ENCODE measurements at places on chromosomes 1 and 21.
A peak's percentile ranks its signal among the peaks of the same experiment; 100 is the strongest.

- no peak for DNase-seq
Observed at GRCh38 chr1:230292689-230293389, 133.3 kb downstream of the PGBD5 start.

DNA sequence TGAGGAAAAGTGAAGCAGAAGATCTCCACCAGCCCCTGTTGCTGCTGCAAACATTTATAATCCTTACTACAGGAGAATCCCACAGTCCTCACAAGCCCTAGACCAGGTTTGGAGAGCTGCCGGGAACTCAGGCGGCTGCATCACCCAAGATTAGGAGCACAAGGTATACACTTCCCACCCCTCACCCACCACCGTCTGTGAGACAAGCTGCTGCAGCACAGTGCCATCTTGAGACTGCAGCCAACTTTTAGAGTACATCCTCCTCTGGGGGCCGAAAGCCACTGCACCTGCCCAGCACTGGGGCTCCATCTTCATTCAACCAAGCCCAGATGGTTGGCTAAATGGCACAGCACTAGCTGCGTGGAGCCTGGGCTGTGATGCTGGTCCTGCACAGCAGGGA lies 13.8 kb downstream of the OLFML3 start:
- DNase-seq = no peak

GRCh38 chr1:18099026-18099425 lies 8.6 kb upstream of the IGSF21 start:
- no peak for DNase-seq

- no peak for DNase-seq
Observed at GRCh38 chr1:154810571-154810970, 59.5 kb downstream of the KCNN3 start.

DNA sequence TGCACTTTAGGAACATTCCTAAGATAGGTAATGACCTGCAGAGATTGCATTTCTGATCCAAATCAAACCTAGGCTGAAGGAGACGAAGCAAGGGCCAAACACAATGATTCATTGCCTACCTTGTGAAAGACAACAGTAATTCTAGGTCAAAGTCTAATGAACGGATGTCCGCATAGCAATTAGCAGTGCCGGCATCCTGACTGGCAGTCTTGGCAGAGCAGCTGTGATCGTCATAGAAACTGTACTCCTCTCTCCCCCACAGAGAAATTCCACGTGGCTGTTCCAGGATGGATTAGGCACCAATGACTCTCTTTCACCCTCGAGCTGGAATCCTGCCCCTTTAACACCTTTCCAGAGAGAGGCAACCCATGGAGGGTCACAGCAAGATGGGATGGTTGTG lies 28.9 kb upstream of the VAV3 start:
- DNase-seq = no peak

DNA sequence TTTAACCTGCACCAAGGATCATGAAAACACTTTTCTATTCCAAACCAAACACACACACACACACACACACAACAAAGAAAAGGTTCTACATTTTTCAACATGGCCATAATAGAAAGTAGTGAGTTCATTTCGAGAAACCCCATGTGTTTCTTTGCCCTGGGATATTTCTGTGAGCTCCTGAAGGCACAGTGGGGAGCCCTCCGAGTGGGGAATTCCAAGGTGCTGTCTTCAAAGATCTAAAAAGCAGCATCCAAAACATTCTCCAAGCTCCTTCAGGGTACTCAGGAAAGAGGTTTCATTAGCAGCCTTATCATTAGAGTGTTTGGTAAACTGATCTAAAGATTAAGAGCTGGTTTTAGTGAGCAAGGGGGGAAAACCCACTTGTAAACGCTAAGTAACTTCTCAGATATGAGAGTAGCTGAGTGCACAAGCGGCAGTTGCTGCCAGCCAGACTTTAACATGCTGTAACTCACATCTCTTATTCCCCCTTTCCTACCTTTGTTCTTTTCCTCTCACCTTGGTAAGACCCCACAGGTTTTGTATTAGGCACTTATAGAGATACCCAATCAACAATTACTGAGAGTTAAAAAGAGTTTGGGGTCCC lies 38.3 kb downstream of the ZC3H11B start:
- DNase-seq = no peak

DNA sequence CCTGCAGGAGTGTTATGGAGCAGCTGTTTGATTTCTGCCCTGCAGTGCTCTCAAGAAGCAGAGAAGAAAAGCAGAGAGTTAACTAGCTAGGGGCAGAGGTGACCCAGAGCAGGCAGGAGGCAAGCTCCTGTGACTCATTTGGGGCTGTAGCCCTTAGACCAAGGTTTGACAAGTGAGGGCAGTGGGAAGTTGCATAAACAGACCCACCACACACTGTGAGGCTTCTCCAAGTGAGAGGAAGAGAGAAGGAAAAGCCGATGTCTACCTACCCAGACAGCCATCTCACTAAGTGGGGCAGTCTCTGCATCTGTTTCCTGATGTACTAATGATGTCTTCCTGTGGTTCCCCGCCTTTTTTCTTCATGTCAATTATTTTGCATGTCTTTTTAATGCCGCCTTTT lies 159.9 kb upstream of the NR5A2 start:
- no peak for DNase-seq

GRCh38 chr1:70353601-70354331 lies 756 bp downstream of the ANKRD13C start:
- no peak for DNase-seq

- DNase-seq = no peak
Observed at GRCh38 chr21:15298306-15298705, 233.5 kb upstream of the NRIP1 start.

- no peak for DNase-seq
Observed at GRCh38 chr1:204338360-204338759, 21.4 kb downstream of the PLEKHA6 start.

DNA sequence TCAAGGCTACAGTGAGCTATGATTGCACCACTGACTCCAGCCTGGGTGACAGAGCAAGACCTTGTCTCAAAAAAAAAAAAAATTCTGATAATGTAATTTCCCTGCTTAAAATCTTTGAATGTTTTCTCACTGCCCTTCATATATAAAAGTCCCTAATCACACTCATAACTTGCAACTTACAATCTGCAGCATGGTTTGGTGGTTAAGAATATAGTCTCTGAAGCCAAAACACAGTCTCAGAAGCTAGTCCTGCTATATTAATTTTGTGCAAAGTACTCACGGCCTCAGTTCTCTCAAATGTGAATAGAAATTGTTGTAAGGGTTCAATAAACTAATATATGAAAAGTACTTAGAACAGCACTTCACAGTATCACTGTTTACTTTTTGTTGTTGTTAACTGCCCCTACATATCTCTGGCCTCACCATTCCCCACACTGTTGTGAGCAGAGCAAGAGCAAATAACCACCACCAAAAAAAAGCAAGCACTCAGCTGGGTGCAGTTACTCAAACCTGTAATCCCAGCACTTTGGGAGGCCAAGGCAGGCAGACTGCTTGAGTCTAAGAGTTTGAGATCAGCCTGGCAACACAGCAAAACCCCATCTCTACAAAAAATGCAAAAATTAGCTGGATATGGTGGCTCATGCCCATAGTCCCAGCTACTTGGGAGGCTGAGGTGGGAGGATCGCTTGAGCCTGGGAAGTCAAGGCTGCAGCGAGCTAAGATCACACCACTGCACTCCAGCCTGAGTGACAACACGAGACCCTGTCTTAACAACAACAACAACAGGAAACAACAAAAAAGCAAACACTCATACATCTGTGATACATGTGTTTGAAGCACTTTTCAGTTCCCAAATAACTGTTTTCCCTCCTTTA lies 22.4 kb downstream of the ASH1L start:
- DNase-seq = no peak

DNA sequence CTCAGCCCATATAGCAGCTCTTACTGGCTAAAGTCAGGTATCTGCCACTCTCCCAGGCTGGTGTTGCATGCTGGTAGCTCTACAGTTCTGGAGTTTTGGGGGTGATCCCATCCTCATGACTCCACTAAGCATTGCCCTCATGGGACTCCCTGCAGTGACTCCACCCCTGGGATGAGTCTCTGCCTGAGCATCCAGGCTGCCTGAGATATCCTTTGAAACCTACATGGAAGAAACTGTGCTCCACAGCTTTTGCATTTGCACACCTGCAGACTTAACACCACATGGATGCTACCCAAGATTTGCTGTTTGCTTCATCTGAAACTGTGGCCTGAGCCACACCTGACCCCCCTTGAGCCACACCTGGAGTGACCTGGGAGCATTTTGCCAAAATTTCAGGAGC lies 226.4 kb downstream of the C1orf94 start:
- no peak for DNase-seq

- DNase-seq = no peak
Observed at GRCh38 chr1:98949621-98950020, 55.0 kb downstream of the PLPPR5 start.

DNA sequence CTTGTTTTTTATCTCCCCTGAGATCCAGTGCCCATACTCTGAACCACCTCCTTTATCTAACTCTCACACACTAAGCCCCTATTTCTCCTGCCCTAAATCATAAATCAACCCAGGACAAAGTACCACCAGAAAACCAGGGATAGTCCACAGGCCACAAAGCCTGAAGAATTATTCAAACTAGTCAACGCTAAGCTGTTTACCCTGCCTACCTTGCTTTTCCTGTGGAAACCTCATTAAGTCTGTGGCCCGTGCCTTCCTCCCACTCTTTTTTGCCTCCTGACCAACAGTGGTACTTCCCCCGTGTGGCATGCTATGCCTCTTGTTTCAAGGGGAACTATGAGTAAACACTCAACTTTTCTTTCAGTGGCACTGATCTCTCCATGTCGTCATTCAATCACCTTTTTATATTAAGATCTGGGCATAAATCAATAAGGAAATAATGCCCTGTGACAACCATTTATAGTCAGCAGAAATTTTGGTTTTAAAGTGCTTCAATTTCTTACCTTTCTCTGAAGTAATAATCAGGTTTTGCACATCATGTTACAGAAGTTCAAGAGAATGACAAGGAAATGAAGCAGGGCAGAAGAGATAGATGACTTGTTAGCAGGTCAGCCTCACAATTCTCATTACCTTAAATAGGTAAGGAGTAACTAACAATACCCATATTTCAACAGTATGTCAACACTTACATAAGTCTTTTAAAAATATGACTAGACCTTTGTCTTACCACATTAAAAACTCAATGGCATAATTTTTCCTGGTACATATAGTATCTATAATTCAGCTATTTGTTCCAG lies 32.1 kb downstream of the EYA3 start:
- DNase-seq = no peak

GRCh38 chr1:228756457-228756856 lies 21.2 kb downstream of the RHOU start:
- DNase-seq = no peak

GRCh38 chr1:119068427-119068826 lies 72.0 kb downstream of the WARS2 start:
- no peak for DNase-seq

DNA sequence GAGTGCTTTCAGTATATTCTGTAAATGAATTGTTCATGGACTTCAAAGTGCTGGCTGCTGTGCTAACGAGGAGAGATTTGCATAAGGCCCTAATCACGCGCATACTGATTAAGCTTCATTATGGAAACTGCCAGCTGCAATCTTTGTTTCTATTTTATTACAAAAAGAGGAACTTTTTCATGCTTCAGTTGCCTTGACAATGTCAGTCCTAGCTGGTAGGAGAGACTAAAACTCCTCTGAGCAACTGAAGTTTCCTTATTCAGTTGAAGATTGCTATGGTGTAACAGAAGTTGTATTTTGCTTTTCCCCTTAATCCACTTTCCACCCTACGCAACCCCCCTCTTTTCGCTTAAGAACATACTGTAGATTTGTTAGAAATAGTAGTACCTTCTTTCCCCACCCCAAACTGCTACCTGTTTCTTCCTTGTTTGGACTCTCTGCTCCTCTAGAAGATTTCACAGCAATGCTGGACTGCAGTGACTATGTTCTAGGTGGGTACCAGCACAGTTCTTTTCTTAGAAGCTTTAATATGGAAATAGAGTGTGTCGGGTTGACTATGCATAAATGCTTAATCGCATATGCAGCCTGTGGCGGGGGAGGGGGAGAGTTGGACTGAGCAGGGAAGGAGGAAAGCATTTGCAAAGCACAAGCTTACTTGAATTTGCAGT lies 108.3 kb downstream of the POU2F1 start:
- DNase-seq = peak; percentile 98

- no peak for DNase-seq
Observed at GRCh38 chr21:29146726-29147125, 16.3 kb downstream of the MAP3K7CL start.

GRCh38 chr21:45537111-45537745 lies 5.0 kb downstream of the SLC19A1 start:
- no peak for DNase-seq

- no peak for DNase-seq
Observed at GRCh38 chr1:74334147-74334546, 99.0 kb downstream of the TNNI3K start.

GRCh38 chr1:17097147-17097546 lies 22.1 kb downstream of the PADI2 start:
- no peak for DNase-seq

DNA sequence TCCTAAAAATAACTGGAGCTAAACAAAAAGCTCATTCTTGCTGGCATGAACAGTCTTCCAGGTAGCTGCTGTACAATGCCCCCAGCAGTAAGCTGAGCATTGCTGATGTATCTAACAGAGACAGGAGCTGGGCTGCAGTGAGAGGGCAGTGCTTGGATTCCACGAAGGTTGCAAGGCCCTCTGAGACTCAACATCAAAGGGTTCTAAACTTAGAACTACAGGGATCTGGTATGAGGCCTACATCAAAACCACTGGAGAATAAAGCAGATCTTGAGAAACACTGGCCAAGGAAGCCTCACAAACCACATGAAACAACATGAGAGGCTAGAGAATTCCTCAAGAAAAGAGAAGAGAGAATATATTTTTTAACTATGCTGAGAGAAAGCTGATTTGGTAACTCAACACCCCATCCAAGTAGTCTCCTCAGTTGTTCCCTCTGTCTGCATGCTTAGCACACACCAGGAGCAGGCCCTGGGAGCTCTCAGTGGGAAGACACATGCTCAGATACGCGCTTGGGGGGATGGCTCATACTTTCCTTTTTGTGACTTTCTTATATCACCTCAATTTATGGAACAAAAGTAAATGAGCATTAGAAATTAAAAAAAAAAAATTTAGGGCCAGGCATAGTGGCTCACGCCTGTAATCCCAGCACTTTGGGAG lies 27.7 kb downstream of the DSTYK start:
- no peak for DNase-seq

DNA sequence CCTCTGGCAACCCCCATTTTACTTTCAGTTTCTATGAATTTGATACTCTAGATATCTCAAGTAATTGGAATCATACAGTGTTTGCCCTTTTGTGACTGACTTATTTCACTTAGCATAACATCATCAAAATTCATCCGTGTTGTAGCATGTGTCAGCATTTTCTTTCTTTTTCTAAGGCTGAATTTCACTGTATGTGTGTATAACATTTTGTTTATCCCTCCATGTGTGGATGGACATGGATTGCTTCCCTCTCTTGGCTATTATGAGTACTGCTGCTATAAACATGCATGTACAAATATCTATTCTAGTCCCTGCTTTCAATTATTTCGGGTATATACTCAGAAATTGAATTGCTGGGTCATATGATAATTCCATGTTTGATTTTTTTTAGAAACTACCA lies 97.3 kb downstream of the MAP3K21 start:
- DNase-seq = no peak

GRCh38 chr1:56586502-56586901 lies 7.1 kb upstream of the PLPP3 start:
- DNase-seq = no peak

- peak; percentile 62 for DNase-seq
Observed at GRCh38 chr1:31027693-31028526, 37.6 kb downstream of the PUM1 start.

All from OCI-LY7 (cell line).